ENCODE measurements at places on chromosomes 2 and 18.

- no peak for DNase-seq
Observed at GRCh38 chr2:227855440-227855839, 16.0 kb upstream of the DAW1 start.

DNA sequence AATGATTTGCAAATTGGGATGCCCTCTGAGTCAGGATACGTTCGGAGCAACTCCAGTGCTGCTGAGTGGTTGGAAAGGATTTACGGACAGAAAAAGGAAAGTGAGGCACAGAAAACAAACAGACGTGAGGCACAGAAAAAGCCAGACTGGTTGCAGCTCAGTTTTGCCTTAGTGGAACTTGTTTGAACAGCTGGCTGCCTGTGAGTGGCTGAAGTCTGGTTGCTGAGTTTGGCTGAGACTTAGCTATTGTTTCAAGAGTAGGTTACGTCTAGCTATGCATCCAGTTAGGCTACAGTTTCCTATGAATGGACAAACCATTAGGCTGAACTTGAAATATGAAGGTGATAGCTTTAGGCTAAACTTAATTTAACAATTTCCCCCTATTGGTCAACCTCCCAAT, 256.6 kb downstream of the VAPA start:
- DNase-seq = no peak

GRCh38 chr2:174682578-174683391, 81.5 kb downstream of the CHRNA1 start:
- peak; percentile 55 for DNase-seq

- peak; percentile 80 for DNase-seq
Observed at GRCh38 chr2:20661421-20662307, 5.3 kb upstream of the GDF7 start.

- DNase-seq = no peak
Observed at GRCh38 chr2:119260646-119261492, 37.2 kb downstream of the STEAP3 start.

DNA sequence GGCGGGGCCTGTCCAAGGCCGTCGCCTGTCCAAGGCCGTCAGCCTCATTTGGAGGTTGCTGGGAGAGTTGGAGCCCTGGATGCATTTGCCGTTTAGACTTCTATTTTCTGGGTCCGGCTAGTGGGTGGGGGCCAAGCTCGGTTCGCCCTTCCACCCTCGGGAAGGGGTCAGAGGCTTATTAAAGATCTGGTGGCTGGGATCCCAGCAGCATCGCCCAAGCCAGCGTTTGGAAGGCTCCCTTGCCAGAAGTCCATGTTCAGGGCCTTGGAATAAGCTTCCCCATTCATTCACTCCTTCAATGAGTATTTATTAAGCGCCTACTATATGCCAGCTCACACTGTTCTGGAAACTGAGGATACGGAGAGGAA, 516 bp upstream of the DOCK10 start:
- DNase-seq = no peak

- no peak for DNase-seq
Observed at GRCh38 chr2:26758790-26759321, 5.2 kb upstream of the SLC35F6 start.

Measured in fibroblast of villous mesenchyme (primary cell).